ENCODE measurements at places on chromosomes 4 and X. TPM values are rescaled to one million over a fixed set of nuclear protein-coding genes. Genes with fewer than 3 reads are reported as not detected.

DNA sequence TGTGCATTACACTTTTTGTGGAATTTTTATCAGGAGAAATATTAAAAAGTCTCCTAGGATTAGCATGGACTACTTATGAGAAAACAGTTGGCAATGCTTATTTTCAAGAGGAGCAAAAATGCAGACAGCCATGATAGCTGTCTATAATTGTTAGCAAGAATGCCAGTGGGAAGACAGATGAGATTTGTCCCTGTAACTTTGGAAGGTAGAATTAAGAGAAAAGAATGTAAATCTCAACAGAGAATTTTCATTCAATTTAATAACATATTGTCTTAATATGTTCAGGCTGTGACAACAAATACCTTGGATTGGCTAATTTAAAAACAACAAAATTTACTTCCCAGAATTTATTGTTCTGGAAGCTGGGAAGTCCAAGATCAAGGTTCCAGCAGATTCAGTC lies 349.2 kb downstream of the IQCM start:
- no peaks in the 10 kb centered on the region for H3K36me3 ChIP-seq
- no peaks in the 10 kb centered on the region for H3K4me1 ChIP-seq
- no peak for DNase-seq
- no peaks in the 10 kb centered on the region for H3K27me3 ChIP-seq

GRCh38 chr4:38677441-38677840 lies 13.4 kb downstream of the KLF3 start:
- H3K4me1 ChIP-seq = peaks cover 35% of the 10 kb centered on the region
- H3K36me3 ChIP-seq = no peaks in the 10 kb centered on the region
- H3K4me3 ChIP-seq = no peak overlapping the region

Gene EGFL6
- total RNA-seq = not detected

GRCh38 chr4:15925830-15926229 lies 12.7 kb downstream of the FGFBP1 start:
- H3K36me3 ChIP-seq = no peaks in the 10 kb centered on the region
- no peaks in the 10 kb centered on the region for H3K4me1 ChIP-seq
- no peak for DNase-seq
- no peaks in the 10 kb centered on the region for H3K27me3 ChIP-seq

DNA sequence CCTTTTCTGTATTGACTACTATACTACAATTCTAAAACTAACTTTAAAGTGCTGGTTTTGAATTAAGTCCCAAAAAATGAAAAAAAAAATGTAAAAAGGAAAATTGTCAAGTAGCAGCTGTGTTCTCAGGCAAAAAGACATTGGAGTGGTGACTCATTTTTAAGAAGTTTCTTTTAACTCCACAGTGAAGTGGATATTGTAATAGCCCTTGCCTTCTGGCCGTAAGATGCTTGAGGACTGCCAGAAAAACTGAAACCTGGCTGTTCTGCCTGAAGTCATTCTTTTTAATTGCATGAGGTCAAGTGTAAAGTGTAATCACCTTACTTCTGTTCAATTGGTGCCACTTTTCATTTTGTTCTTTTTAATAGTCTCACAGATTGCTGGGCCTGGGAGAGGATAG lies 28.9 kb downstream of the SPANXD start:
- H3K27me3 ChIP-seq = no peaks in the 10 kb centered on the region
- H3K4me1 ChIP-seq = no peaks in the 10 kb centered on the region
- no peak overlapping the region for H3K4me3 ChIP-seq
- no peak for DNase-seq

Gene FGF13
- total RNA-seq = 16.6 TPM

DNA sequence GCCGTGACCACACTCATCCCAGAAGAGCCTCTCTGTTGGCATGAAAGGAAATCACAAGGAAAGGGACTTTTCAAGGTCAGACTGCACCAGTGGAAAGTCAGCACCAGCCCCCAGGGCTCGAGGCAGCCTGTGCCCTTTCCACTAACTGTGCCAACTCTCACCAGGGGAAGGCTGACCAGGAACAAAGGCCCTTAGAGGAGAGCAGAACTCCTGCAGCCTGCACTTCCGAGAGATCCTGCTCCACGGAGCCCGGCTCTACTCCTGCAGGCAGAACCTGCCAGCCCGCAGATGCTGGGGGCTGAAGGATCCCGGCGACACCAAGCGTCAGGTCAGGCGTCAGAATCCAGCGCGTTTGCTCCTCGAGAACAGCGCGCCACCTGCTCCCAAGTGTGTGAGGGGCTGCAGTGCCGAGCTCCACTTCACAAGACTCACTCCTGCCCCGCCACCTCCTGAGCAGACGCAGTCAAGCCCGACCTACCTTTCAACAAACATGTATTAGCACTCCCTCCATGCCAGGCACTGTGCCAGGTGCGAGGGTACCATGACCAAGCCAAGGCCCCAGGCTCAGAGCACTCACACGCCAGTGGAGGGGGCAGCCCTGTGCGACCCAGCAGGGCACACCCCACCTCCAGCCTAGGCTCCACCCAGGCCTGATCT lies 13.6 kb upstream of the HELT start:
- peak; percentile 84 for DNase-seq
- H3K4me1 ChIP-seq = no peaks in the 10 kb centered on the region
- H3K27me3 ChIP-seq = no peaks in the 10 kb centered on the region
- peak overlapping the region; percentile 7 for H3K4me3 ChIP-seq

Gene POLN
- total RNA-seq = 3.8 TPM

GRCh38 chrX:36577006-36577405 lies 431.2 kb upstream of the FAM47C start:
- no peak for DNase-seq
- no peak overlapping the region for H3K27ac ChIP-seq
- H3K4me1 ChIP-seq = no peaks in the 10 kb centered on the region
- no peaks in the 10 kb centered on the region for H3K36me3 ChIP-seq
- no peak overlapping the region for H3K4me3 ChIP-seq

DNA sequence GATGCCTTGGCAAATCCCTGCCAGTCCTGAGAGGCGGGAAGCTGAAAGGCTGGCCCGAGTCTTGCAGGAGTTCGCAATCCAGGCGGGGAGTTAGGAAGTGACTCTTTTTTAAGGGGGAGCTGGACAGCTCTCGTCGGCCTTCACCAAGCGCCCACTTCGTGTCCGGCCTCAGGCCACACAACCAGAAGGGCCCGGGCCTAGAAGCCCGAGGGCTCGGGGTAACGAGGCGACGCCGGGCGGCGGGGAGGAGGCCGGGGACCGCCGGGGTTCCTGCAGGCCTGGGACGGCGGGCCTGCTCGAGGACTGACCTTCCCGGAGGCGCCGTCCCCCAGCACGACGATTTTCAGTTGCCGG lies 395 bp downstream of the RAB28 start:
- no peaks in the 10 kb centered on the region for H3K4me1 ChIP-seq
- H3K36me3 ChIP-seq = no peaks in the 10 kb centered on the region
- no peaks in the 10 kb centered on the region for H3K27me3 ChIP-seq
- H3K27ac ChIP-seq = peak overlapping the region; percentile 92
- peak overlapping the region; percentile 50 for H3K4me3 ChIP-seq
- DNase-seq = no peak

Gene MID2
- total RNA-seq = 16.5 TPM

GRCh38 chrX:154840856-154841255 lies 6.4 kb upstream of the SMIM9 start:
- H3K27me3 ChIP-seq = no peaks in the 10 kb centered on the region
- no peak overlapping the region for H3K27ac ChIP-seq
- peak; percentile 51 for DNase-seq
- no peaks in the 10 kb centered on the region for H3K36me3 ChIP-seq
- no peak overlapping the region for H3K4me3 ChIP-seq
- no peaks in the 10 kb centered on the region for H3K4me1 ChIP-seq

DNA sequence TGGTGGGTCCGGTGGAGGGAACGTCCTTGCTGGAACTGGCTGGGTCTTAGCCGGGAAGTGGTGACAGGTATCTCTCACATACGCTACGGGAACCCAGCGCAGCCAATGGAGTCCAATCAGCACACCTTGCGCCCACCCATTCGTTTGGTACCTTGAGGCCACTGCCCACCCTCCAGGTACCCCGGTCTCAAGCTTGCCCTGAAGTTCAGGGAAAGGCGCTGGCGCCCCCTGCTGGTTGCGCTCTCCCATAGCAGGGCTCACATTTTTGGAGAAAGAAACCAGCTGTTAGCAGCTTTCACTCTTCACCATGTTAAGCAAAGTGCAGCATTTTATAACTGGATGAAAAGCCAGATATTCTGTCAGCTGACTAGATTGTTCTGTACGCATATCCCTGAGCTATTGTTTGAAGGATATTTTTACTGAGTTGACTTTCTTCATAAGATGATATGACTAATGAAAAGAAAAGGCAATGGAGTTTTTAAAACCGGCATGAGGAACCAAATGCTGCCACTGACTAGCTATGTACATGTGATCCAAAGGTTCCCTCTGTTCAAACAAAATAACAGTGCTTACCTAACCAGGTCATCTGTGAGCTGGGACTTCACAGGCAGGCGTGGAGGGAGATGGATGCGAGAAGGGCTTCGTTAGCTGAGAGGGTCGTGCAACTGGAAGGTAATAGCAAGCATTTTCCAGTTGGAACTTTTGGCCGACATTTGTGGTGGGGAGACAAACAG lies 43.7 kb downstream of the OTOP1 start:
- H3K4me3 ChIP-seq = no peak overlapping the region
- H3K27me3 ChIP-seq = no peaks in the 10 kb centered on the region
- H3K4me1 ChIP-seq = no peaks in the 10 kb centered on the region
- no peak overlapping the region for H3K27ac ChIP-seq
- DNase-seq = peak; percentile 54

- H3K36me3 ChIP-seq = no peaks in the 10 kb centered on the region
- DNase-seq = peak; percentile 47
- no peak overlapping the region for H3K4me3 ChIP-seq
- H3K4me1 ChIP-seq = peaks cover 10% of the 10 kb centered on the region
Observed at GRCh38 chr4:785332-786073, 40.4 kb downstream of the CPLX1 start.

DNA sequence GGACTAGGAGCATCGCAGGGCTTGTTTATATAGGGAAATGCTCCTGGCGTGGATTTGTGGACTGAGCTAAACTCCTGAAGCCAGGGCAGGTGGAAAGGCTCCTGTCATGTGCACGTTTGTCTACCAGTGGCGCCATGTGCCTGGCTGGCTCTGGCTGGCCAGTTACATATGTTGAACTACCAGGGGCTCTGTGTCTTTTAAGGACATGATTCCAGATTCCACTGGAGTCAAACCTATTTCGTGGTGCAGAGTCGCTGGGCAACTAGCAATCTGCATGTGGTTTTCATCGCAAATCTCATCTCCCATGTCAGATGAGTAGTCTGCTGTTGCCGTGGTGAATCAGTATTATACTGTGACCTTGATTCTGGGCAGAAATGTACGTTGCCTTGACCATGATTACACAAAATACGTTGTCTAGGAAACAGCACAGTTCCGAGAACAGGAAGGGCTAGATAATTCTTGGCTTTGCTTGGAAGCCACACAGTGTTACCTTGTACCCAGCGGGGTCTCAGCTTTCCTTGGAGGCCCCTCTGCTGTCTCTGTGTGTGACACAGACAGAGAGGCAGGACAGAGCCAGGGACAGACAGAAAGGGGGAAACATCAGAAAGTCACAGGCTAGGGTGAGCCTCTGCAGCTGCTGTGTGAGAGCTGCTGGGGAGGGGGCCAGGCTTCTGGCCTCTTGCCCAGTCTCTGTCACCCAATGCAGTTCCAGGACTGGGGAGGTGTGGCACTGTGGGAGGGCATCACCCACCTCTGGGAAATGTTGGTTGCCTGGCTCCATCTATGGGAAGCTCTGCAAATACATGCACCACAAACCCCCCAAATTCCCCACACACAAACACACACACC lies 19.2 kb downstream of the PNMA6E start:
- H3K36me3 ChIP-seq = no peaks in the 10 kb centered on the region
- no peak overlapping the region for H3K27ac ChIP-seq
- H3K4me3 ChIP-seq = no peak overlapping the region
- H3K4me1 ChIP-seq = no peaks in the 10 kb centered on the region
- peak; percentile 83 for DNase-seq
- no peaks in the 10 kb centered on the region for H3K27me3 ChIP-seq

GRCh38 chr4:109846395-109847098 lies 1.4 kb upstream of the LRIT3 start:
- no peaks in the 10 kb centered on the region for H3K36me3 ChIP-seq
- no peak for DNase-seq
- H3K27me3 ChIP-seq = no peaks in the 10 kb centered on the region
- no peak overlapping the region for H3K4me3 ChIP-seq

DNA sequence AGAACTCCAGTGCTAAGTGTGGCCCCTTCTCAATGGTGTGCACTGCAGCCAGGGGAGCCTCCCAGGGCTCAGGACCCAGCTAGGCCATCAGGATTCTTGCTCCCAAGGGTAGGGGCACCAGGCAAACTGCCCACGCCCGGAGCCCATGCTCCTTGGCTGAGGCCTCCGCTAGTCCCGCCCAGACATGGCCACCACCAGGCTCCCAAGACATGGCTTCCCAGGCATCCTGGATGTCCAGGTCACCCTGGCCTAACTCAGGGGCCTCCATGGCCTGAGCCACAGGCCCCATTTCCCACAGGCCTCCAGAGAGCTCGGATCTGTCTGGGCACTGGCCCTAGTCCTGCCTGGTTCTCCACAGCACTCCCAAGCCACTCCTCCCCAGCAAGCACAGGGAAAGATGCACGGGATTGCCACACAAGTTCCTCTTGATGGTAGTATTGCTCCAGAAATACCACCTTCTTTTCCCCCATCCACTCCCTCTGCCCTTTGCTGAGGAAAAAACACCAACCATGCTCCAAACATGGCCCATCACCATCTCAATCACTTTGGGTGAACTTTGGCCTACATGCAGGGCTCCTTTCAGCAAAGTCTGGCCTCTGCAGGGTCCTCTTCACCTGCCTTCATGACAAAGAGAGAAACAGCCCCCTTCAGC lies 274.7 kb upstream of the AGTR2 start:
- H3K36me3 ChIP-seq = no peaks in the 10 kb centered on the region
- DNase-seq = no peak
- H3K4me1 ChIP-seq = no peaks in the 10 kb centered on the region
- H3K27me3 ChIP-seq = peaks cover 3% of the 10 kb centered on the region
- H3K27ac ChIP-seq = no peak overlapping the region

DNA sequence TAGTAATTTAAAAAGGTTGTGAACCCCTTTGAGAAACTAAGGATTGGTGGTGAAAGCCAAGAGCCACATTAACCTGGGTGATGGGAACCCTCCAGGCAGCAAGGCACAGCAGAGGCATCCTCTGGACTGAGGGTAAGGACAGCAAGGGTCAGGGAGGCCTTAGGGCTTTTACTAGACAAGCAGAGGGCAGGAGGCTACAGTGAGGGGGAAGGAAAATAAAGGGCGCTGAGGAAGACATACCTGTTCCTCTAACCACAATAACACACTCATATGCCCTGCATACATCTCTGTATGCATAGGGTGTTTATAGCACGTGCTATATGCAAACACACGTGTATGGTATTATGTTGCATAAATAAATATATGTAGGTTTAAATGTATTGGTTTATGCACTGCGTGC lies 18.7 kb downstream of the GPM6B start:
- peaks cover 4% of the 10 kb centered on the region for H3K4me1 ChIP-seq
- H3K27ac ChIP-seq = no peak overlapping the region
- H3K27me3 ChIP-seq = peaks cover 2% of the 10 kb centered on the region
- no peak for DNase-seq
- no peak overlapping the region for H3K4me3 ChIP-seq
- H3K36me3 ChIP-seq = no peaks in the 10 kb centered on the region
